H1 (cell line): ENCODE measurements at places on chromosomes 7 and 10. TPM values are rescaled to one million over a fixed set of nuclear protein-coding genes. Genes with fewer than 3 reads are reported as not detected.

GRCh38 chr7:128792471-128793180 is 858 bp downstream of the CCDC136 start:
- no peak for DNase-seq

DNA sequence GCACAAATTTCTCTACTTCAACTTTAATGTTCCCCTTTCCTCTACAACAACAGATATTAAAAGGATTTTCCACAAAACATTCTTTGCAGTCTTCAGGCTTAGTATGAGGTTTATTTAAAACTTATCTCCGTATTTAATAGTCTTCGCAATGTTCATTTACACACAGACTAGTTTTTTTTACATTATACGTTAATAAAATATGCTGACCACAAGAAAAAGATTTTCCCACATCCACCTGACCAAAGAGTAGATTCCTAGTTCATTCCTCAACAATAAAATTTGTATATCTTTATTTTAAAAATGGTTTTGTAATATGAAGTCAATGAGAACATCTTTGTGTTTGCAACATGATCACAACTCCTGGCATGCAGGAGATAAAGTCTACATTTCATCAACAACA is 42.4 kb downstream of the POT1 start:
- DNase-seq: no peak

- DNase-seq: no peak
Measured at GRCh38 chr7:134842062-134842461, 62.6 kb downstream of the CALD1 start.

GRCh38 chr7:108076156-108076555 is 54.0 kb downstream of the LAMB4 start:
- no peak for DNase-seq

- no peak for DNase-seq
Measured at GRCh38 chr10:63522995-63523394, 1.8 kb downstream of the REEP3 start.

- no peak for DNase-seq
Measured at GRCh38 chr10:26435852-26436251, 2.3 kb upstream of the APBB1IP start.

DNA sequence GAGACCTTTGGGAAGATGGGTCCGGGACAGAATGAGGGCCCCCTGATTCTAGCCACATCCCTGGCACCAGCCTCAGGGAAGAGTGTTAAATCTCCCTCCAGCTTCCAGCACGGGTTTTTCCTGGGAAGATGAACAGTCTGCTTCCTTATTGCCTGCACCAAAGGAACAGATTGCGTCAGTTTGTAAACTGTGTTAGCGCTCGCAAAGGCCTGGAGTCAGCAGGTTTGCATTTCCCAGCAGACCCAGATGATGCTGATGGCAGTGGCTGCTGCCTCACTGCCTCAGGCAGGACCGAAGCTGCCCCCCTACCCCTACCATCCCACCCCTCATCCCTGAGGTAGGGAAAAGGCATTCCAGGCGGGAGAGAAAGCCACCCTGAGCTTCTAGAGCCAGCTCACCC is 34.6 kb upstream of the LRRC4 start:
- no peak for DNase-seq

DNA sequence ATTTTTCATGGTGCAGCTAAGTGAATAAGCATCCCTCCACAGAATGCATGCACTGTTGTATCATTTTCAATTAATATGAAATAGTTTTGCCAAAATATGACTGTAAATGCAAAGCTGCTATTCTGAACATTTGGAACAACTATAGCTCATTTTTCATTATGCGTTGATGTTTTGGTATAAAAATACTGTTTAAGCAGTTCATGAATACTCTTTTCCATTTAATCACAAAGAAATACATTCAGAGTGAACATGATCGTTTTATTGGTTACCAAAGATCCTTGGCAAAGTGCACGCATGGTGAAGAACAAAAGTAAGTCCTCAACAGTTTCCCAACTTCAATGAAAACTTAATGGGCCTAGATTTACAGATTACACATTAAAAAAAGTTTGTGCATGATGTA is 33.1 kb downstream of the SKIDA1 start:
- no peak for DNase-seq

- no peak for DNase-seq
Measured at GRCh38 chr10:78868048-78868447, 200.7 kb upstream of the ZMIZ1 start.

- peak; percentile 20 for DNase-seq
Measured at GRCh38 chr7:157139810-157140510, 1.2 kb downstream of the UBE3C start.

The HOXA4 gene
- total RNA-seq: not detected in 2 replicates

The PIP gene
- total RNA-seq: not detected in 2 replicates

The MCM7 gene
- 339 and 344 TPM in 2 replicates for total RNA-seq

The AASS gene
- 383 and 394 TPM in 2 replicates for total RNA-seq

The PPA1 gene
- 181 and 191 TPM in 2 replicates for total RNA-seq

The ANKRD1 gene
- not detected in 2 replicates for total RNA-seq

The PLXDC2 gene
- 40.1 and 40.5 TPM in 2 replicates for total RNA-seq

The AFAP1L2 gene
- total RNA-seq: 6.2 and 6.4 TPM in 2 replicates

The GPR26 gene
- total RNA-seq: 0.09 and 0.10 TPM in 2 replicates

The PRF1 gene
- not detected in 2 replicates for total RNA-seq

The CC2D2B gene
- 0.29 and 0.71 TPM in 2 replicates for total RNA-seq
